ENCODE measurements at places on chromosomes 4 and X.

DNA sequence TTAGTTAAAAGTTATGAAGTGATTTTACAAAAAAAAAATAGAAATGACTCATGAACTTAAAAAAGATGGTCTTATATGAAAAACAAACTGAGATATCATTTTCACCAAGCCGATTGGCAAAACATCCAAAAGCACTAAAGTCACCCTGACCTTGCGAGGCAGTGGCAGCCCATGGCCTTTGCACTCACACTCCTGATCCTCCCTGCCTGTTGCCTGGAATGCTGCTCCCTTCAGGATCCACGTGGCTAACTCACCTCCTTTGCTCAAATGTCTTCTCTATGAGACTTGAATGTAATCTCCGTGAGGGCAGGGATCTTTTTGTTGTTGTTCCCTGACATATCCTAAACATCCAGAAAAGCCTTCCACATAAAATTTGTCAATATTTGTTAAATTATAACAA, 106.4 kb downstream of the RAPGEF2 start:
- no peak for DNase-seq

GRCh38 chrX:126557151-126557550, 4.5 kb upstream of the DCAF12L1 start:
- no peak for DNase-seq

GRCh38 chr4:83223781-83224180, 60.8 kb downstream of the COQ2 start:
- DNase-seq: no peak

DNA sequence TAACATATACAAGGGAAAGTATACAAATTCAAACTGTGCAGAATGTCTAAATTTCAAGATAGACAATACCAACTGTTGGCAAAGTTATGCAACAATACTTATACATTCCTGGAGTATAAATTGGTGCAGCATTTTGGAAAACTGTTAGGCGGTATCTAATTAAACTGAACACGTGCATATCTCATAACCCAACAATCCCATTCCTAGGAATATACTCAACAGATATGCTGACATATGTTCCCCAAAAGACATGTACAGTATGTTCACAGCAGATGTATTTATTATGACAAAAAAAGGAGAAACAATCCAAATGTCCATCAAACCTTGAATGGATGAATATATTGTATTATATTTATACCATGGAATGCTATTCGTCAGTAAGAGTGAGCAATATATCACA, 16.4 kb upstream of the FAM9B start:
- no peak for DNase-seq

DNA sequence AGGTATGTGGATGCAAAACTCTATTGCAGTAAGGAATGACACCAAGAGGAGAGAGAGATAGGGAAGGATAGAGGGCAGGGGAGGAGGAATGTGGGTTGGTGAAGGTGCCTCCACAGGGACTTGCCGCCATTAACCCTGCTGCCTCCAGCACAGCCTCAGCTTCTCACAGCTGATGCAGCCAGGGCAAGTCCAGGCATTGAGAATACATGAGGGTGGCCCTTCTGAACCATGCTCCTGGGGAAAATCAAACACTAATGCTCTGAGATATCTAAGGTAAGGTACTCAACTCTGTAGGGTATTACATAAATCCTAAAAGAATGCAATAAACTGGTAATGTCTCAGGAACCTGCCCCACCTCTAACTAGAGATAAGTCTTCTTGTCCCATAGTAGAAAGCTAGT, 28.7 kb downstream of the UGT2B7 start:
- DNase-seq: no peak

DNA sequence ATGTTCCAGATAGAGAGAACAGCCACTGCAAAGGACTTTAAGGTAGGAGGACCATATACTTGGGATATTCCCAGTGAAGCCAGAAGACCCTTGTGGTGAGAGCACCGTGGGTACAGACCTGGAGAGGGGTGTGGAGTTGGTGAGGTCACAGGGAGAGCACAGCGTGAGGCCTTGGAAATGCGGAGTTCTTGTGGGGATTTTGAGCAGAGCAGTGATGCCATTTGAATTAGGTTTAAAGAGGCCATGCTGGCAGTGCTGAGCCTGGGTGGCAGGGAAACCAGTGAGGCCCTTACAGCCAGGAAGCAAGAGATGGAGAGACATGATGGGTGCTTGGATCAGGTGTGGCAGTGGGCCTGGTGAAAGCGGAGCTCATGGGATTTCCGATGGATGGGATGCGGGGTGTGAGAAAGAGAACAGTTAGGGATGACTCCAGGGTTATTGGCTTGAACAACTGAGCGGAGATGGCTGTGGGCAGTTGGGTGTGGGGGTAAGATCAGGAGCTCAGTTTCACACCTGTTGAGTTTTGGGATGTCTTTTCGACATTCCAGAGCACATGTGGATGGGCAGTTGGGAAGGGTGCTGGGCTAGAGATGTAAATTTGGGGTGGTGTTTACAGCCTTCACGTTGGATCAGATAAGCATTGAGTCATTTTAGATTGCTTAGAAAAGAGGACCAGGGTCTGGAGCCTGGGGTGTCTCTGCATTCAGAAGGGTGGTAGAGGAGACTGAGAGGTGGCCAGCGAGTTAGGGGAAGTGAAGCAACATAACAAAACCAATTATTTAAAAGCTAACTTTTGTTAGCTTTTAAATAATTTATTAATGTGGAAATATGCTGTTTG, 68.9 kb downstream of the TMEM131L start:
- no peak for DNase-seq

GRCh38 chr4:40186665-40187014, 10.2 kb upstream of the RHOH start:
- DNase-seq: no peak

- DNase-seq: no peak
Measured at GRCh38 chr4:118346495-118346894, 6.3 kb downstream of the PRSS12 start.

DNA sequence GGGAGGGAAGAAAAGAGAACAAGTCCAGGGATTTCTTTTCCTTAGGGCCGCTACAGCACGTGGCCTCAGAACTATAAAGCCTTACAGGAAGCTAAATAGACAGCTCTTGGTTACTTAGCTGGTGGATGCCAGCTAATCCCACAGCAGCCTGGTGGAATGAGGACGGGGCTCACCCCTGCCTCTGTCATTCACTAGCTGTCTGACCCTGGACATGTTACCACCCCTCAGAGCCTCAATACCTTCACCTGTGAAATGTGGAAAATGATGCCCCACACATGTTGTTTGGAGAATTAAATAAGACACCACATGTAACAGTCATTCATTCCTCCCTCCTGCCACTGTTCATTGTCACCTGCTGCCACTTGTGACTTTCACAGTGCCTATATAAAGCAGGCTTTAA, 15.7 kb downstream of the CCKAR start:
- no peak for DNase-seq

- DNase-seq: no peak
Measured at GRCh38 chrX:15786915-15787314, 3.4 kb upstream of the ZRSR2 start.
